ENCODE measurements at places on chromosomes 7 and 10. TPM values are rescaled to one million over a fixed set of nuclear protein-coding genes. Genes with fewer than 3 reads are reported as not detected.

SEC61A2 gene
- total RNA-seq, result 9.2 TPM

ADCY1 gene
- total RNA-seq, result 0.51 TPM

IDE gene
- total RNA-seq, result 21.3 TPM

DNA sequence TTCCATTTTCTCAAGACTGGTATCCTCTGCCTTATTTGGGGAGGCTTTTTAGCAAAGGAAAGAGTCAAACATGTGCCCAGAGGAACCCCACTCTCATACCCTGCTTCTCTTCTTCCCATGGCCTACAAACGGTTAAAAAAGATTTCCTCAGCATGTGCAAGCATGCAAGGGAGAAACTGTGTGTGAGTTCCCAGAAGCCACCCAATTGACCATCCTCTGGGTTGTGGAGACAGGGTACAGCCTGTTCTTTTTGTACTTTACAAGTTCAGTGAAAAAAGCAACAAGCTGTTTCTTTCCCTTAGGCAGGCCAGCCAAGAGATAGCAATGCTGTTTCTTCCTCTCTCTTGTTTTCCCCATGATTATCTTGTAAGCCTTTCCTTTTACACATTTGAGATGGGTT, 68.8 kb upstream of the MTPN start:
- DNase-seq, result no peak

DNA sequence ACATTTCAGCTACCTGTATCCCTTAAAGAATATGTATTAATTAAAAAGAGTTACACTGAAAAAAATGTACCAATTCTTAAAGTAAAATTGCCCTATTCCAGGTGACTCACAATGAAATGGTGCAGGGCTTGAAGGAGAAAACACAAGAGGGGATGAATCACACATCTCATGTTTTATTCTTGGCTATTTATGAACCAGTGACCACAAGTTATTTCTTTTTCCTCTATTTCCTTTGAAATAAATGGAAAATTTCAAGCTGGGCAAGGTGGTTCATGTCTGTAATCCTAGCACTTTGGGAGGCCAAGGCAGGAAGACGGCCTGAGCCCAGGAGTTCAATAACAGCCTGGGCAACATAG, 106.8 kb downstream of the UBE2H start:
- peak; percentile 75 for DNase-seq

ZNHIT1 gene
- total RNA-seq, result 62.9 TPM

MALRD1 gene
- total RNA-seq, result 1.7 TPM

- no peak for DNase-seq
These were observed 524.8 kb upstream of the TPK1 start for GRCh38 chr7:145360511-145361100.

GRCh38 chr7:74027683-74028320, at the start of gene ELN:
TSS of gene ELN (plus strand) at chr7:74028173. CDS start at chr7:74028188, 15 bp downstream.
- peak; percentile 60 for DNase-seq

- peak; percentile 96 for DNase-seq
These were observed 29.3 kb downstream of the AFAP1L2 start for GRCh38 chr10:114375047-114375446.

DNA sequence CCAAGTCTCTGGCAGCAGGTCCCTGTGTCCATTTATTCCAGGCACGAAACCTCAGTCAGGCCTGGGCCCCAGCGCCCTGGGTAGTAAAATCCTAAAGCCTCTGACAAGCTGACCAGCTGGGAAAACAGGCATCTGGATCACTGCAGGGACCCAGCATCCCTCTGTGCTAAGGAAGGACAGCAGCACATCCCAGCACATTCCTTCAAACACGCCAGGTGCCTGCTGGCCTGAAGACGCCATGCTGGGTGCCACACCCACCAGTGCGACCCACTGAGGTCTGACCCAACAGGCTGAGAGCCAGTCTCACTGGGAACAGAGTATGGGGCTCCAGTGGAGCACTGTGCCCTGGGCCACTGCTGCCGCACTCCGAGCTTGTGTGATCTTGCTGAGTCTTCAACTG, 6.4 kb downstream of the DNAJB12 start:
- no peak for DNase-seq

- DNase-seq, result peak; percentile 48
These were observed 23.7 kb upstream of the LAMB1 start for GRCh38 chr7:108026647-108027046.
